ENCODE measurements at places on chromosomes 2 and 18.
A peak's percentile ranks its signal among the peaks of the same experiment; 100 is the strongest.

DNA sequence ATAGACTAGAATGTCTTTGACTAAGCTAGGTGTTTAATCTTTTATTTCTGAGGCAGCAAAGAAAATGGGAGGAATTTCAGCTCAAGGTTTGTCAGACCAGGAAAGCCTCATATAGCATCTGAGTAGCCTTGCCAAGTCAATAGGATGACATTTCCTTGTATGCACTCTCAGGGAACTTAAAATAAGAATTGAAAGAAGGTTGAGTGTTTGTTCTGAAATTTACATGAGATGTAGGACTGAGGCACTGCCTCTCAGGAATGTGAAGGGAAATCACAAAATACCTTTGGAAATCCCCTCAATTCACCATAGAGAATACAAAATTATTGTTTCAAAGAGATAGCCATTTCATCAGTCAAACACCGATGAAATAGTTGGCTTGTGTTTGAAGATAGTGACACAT lies 392.0 kb upstream of the NRP2 start:
- DNase-seq, result no peak

DNA sequence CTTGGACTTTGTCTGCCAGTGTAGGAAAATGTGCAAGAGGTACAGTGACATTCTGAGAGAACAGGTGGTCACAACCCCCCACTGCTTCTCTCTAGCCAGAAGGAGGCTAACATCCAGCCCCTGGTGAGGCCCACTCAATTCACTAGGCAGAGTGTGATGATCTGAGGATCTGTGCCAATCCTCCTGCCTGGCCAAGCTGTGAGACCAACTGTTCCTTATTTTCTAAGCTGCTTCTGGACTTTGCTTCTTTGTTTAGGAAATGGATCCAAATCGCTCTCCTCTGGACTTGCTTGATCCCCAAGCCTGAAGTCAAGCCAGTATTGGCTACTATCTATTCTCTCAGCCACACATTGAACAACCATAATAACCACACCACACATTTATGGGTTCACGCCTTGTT lies 202.8 kb downstream of the PIK3C3 start:
- no peak for DNase-seq

DNA sequence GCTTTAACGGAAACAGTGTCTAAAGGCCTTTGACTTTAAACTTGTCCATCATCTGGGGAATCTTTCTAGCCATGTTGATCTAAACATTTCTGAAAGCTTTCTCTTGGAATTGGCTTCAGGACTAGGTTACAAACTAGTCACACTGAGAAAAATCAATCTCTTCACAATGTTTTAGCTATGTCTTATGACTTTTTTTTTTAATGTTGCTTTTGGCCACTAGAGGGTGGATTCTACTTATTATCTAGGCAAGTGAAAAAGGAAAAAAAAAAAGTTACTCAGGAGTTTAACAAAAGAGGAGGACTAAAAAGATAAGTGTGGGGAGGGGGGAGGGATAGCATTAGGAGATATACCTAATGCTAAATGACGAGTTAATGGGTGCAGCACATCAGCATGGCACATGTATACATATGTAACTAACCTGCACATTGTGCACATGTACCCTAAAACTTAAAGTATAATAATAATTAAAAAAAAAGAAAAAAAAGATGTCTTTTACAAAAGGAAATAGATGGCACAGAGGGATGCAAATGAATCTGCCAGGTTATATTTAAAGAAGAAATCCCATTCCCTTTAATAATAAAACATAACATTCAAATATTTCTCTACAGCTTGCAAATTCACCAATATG lies 160.4 kb upstream of the PID1 start:
- DNase-seq, result no peak

DNA sequence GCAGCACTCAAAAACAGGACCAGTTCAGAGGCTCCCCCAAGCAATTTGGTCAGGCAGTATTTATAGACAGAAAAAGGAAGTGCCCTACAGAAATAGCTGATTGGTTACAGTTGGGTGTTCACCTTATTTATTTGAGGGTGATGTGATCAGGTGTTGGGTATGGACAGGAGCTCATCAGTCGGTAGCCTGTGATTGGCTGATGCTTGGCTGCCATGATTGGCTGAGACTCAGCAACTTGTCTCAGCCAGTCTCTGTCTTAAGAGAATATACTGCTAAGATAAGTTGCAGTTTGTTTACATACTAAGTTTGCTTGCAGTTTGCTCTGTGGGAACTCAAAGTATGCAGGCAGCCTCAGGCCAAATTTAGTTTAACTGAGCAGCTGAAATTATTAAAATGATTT lies 9.4 kb downstream of the ABCG8 start:
- DNase-seq, result no peak

GRCh38 chr18:79384834-79385233 lies 10.9 kb upstream of the NFATC1 start:
- DNase-seq, result no peak

DNA sequence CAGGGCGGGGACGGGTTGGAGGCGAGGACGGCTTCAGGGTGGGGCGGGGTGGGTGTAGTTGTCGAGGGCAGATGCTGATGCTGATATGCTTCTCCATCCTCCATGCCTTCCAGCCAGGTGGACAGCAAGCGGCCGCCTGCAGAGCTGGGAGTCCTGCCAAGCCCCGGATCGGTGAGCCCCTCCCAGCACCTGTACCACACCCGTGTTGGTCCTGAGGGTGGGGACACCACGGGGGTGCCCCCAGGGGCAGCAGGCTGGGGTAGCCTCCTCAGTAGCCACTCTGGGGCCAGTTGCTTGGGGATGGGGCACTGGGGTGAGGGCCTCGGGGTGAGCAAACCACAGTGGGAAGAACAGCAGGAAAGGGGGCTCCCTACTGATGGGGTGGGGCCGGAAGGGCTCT lies 2.6 kb downstream of the ANO7 start:
- no peak for DNase-seq

GRCh38 chr2:221360312-221360711 lies 211.8 kb downstream of the EPHA4 start:
- no peak for DNase-seq

- no peak for DNase-seq
Measured at GRCh38 chr2:57908736-57909161, 137.9 kb upstream of the VRK2 start.

- DNase-seq, result no peak
Measured at GRCh38 chr2:18650221-18650620, 60.9 kb upstream of the NT5C1B start.

GRCh38 chr2:73489053-73489452 lies 103.4 kb downstream of the ALMS1 start:
- peak; percentile 2 for DNase-seq

DNA sequence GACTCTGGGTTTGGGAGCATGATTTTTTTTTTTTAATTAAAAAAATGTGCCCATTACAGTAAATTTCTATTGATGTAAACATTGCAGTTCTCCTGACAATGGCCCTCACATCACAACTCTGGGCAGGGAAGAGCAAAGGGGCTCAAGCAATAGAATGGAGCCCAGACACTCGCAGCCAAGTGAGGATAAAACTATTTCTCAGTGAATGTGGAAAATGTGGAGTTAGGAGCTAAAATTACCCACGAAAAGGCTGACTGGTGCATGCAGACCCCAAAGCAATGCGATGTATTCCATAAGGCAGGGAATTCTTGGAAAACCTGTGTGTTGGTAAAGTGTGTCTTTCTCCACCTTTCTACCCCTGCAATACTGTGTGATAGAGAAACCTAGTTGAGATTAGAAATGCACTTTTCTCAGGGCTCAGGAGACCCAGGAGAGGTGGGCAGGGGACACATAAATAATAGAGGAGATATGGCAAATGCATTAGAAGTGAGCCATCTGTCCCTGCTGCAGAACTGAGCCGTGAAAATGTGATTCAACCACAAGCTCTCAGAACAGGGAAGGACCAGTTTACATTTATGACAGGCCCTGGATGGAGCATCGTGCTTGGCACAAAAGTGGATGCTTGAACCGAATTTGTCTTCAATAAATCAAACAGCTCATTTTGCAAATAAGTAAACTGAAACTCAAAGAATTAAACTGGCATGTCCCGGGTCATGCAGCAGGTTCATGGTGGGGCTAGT lies 100.1 kb downstream of the MYCN start:
- DNase-seq, result no peak

Data from T-helper 2 cell (primary cell).